NCI-H146 (cell line): ENCODE measurements at places on chromosomes 2 and 18.

GRCh38 chr2:101295895-101296294 lies 12.6 kb downstream of the RNF149 start:
- DNase-seq, result no peak

DNA sequence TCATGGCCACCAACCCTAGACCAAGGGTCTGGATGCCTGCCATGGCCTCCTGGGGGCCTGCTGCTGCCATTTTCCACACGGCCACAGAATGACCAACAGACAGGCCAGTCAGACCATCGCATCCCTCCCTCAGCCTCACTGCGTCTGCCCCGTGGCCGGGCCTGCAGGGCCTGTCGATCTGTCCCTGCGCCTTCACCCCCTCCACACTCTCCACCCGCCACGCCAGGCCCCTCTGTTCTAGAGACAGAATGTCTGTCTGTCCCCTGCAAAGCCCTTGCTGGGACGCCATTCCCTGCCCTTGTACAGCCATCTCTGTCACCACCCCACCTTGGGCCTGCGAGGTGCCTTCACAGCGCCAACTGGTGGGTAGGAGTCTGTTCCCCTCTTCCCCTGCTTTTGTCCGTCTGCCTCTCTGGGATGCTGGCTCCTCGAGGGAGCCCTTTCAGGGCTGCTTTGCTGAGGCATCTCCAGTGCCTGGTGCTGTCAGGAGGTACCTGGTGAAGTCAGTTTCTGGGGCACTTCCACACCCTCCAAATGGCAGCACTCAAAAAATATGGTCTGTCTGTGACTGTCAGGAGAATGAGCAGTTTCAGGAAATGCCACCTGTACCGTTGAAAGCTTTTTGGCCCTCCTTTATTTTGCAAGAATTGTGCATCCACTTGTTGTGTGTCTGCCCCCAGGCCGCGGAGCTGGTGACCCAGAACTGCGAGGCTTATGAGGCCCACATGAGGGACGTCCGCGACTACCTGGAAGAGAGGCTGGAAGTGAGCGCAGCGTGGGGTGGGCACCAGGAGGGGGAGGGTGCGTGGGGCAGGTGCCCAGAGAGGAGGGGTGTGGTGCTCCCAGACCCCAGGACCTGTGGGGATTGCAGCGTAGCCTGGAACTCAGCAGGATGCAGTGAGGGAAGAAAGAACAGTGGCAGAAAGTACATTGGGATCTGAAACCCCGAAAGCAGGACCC lies 6.7 kb upstream of the ESPNL start:
- no peak for DNase-seq

- DNase-seq, result no peak
These were observed 163.9 kb downstream of the MAIP1 start for GRCh38 chr2:200119236-200119635.

DNA sequence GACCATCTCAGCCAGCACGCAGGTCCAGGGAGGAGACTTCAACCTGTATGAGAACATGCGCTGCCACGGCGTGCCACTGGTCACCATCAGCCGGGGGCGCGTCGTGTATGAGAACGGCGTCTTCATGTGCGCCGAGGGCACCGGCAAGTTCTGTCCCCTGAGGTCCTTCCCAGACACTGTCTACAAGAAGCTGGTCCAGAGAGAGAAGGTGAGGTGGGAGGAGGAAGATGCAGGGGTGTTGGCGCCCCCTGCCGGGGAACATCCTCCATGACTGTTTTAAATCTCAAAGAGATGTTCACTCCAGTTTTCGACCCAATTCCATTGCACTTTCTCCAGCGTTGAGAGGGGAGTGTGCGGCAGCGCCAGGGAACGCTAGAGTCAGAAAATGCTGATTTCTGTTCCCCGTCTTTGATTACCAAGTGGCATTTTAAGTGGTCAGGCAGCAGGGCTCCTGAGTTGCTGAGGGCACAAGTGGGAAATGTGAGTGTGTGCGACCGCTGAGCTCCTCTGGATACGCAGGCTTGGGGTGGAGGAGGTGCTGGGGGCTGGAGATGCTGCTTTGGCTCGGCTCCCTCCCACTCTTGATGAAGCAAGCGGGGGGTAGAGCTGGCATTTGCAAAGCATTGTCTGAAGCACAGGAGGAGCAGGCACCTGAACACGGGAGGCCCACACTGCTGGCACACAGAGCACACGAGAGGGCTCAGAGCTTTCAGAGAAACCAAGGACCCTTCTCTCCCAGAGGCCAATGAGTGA lies 27.7 kb upstream of the MAPRE3 start:
- peak; percentile 37 for DNase-seq

DNA sequence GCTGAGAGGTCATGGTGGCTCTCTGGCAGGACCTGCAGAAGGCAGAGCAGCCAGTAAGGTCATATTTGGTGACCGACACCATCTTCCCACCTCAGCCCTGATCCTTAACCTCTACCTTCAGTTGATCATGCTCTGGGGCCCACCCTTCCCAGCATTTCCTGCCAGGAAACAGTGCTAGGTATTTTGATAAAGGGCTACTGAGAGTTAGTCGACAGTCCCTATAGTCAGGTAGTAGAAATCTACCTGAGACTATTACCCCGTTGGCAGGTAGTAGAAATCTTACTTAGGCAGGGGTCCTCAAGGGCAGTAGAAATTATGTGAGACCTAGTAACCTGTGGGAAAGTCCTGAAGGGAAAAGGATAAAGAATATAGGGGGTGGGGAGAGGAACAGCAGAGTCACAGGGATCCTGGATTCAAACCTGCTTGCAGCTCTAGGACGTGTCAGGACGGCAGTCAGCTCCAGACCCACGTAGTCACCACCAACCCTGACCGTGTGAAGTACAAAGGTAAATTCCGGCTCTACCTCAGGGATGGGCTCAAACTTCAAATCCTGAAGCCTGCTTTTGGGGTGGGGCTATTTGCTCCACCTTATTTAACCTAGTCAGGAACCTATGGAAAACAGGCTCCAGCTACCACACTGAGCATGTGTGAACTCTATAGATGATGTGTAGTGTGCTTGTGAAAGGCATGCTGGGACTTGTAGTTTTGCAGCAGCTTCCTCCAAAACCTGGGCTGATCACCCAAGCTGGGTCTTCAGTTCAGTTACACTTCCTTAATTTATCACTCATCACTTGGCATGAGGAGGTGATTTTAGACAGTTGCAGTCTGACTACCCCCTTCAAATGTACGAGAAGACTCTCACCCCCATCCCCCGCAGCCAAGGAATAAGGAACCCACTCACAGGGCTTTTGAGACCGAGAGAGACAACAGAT lies at the start of gene DQX1:
TSS of gene DQX1 (minus strand) at position 515 of the 932 bp plus-strand sequence. CDS start at position 13, 502 bp downstream.
- no peak for DNase-seq

- no peak for DNase-seq
These were observed 46.4 kb downstream of the MTA3 start for GRCh38 chr2:42614838-42615237.

GRCh38 chr18:40949114-40949950 lies 1005.7 kb upstream of the PIK3C3 start:
- peak; percentile 97 for DNase-seq

- peak; percentile 11 for DNase-seq
These were observed 681 bp upstream of the NRP2 start for GRCh38 chr2:205681401-205682238.

DNA sequence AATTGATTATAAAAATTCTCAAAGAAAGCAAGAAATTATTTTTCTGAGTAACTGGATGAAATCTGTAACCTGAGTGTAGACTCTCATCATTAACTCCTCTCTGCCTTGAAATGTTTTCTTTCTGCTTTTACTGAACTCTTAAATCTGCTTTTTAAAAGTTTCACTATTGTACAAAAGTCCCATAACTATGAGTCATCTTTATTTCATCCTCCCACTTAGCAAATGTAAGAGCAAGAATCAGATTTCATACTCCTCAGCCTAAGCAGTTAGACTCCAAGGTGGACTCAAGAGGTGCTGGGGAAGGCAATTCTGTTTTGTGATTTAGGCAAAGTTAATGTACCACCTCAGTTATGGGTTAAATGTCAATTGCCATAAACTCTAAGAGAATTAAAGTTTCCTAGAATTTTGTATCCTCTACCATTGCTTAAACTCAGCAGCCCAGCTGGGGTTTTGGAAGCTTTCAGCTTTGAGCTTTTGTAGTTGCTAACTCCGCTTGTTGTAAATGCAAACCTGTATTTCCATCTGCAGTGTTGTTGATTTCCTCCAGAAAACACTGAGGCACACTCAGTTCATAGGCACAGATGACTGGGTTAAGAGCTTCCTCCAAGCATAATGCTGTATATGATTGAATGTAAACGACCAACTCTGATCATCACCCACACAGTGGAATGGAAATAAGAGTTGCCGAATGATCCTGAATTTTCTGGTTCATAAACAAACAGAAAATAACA lies 268.8 kb downstream of the ARHGAP15 start:
- no peak for DNase-seq

DNA sequence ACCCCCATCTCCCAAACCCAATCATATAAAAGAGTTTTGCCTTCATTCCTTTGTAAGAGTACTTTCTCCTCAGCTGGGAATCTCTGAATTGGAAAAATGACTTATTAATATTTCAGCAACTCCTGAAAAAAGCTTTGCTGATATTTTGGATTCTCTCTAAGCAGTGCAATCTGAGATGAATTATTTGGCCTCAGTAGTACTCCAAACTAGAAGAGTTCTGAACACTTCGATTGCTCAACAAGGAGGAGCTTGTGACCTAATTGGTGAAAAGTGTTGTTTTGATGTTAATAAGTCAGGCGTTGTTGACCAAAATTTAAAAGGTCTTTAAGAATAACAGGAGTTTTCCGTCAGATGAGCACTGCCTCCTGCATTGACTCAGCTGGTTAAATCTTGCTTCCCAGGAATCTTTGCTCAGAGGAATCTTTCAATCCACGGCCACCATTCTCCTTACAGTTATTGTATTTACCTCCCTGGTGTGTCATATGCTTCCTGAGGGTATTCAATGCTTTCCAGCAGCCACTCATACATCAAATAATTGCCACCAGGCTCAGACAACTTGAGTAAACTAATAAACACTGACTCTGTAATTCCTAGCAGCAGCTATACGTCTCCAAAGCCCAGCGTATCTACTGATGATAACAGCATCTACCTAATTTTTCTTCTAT lies 24.5 kb upstream of the LIPG start:
- peak; percentile 41 for DNase-seq

- DNase-seq, result no peak
These were observed 28.3 kb downstream of the TWSG1 start for GRCh38 chr18:9362869-9363268.

- DNase-seq, result no peak
These were observed 284.1 kb downstream of the PHLPP1 start for GRCh38 chr18:62999392-62999791.
